Stimulated activated CD4-positive, alpha-beta T cell treated with anti-CD3 and anti-CD28 coated beads, Interleukin-4, amount 100 ng/mL, for 24 hours (primary cell): ENCODE measurements at places on chromosomes 6 and 20.

DNA sequence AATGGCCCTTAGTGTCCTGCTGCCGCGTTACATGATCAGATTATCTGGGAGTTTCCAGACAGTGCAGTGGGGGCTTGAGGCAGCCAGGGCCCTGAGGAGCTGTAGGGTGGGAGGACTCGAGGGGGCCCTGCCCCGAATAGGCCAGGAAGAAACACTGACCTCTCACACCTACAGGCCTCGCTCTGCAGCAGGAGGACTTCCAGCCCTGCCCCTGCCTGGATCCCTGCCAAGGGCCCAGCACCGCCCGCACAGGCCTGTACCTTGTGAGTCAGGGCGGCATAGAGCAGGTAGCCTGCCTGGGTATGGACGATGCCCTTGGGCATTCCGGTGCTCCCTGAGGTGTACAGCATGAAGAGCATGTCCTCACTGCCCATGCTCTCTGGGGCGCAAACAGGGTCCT is 30.1 kb upstream of the APMAP start:
- DNase-seq, result no peak

DNA sequence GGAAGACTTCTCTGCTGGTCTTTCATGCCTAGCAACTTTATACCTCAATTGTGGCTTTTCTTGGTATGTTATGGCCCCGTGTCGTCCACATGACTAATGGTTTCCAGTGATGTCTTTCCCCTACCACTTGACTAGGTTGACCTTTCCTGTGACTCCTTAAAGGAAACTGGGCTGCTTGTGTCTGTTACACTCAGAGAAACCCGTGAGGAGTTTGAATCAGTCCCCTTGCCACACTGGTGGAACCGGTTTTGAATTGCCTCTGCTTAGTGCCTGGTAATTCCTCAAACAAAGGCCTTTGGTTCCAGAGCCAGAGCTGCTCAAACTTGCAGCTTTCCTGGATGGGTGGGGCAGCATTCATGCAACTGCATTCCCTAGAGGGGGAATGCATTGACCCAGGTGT is 21.9 kb downstream of the ECT2L start:
- DNase-seq, result no peak

GRCh38 chr6:96864216-96865054 is 27.2 kb upstream of the GPR63 start:
- no peak for DNase-seq

DNA sequence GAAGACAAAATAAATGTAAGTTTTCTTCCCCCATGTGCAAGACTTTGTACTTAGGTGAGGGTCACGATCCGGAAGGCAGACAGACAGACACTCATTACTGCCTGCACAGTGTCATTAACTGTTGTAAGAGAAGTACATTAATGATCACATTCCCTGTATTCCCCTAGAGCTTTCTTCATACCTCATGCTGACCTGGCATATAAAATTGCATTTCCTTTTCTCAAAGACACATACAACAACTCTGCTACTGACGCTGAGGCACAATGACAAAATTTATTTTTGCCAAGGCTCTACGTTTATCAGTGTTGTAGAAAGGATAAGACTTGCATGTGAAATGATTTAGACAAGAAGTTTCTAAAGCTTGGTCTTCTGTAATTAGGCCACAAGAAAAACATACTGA is 3.0 kb upstream of the SYCP2 start:
- no peak for DNase-seq

GRCh38 chr20:26208296-26209091 is 511.8 kb upstream of the ZNF337 start:
- DNase-seq, result peak; percentile 47

GRCh38 chr20:32035426-32035779 is 16.6 kb upstream of the HCK start:
- DNase-seq, result no peak

DNA sequence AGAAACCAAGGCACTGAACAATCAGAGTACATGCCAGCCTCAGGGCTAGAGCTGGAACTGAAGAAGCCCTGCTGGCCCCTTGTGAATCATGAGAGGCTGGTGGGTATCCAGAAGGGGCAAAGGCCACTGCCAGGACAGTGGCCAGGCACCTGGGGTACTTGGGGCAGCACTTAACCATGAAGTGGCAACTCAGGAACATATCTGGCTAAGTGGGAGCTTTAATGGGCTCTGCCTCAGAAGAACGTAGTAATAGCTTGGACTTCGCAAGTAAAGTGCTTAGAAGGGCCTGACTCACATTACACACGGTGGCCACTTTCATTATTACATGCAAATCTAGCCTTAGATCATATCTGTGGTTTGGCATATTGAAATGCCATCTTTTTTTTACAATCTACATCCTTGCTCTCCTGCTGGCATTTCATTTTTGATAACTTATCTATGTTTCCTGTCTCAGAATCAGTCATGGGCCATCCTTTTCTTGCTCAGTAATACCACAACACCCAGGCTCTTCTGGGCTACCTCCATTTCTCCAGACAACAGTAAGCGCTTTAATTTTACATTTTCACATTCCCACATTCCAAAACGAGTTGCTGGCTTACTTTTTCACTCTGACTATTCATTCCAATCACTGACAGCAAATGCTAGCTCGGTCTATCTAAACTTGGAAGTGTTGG is 21.6 kb downstream of the NAPB start:
- DNase-seq, result peak; percentile 18

- DNase-seq, result no peak
Observed at GRCh38 chr6:65064844-65065243, 642.2 kb downstream of the EYS start.

DNA sequence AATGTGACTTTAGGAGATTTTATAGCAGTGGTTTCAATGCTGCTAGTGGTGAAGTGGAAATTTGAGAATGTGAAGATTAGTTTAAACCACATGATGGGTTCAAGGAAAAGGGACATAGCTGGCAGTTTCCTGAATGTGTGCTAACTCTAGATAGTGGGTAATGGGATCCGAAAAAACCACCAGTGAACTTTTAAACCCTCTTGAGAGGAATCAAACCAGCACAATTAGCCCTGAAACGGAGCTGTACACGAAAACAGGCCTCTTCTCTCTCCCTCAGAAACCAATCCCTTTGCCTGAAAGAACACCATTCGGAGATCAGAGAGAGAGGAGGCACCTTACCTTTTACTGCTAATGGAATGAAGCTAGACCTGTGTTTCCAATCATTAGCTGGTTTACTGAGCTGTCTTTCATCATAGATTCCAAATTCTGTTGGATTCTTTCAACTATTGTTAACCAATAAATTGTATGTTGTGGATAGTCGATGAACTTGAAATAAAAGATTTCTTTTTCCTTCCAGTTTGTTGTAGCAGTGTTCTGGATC is 103.9 kb downstream of the AIG1 start:
- DNase-seq, result no peak

GRCh38 chr20:32670773-32671455 is 2.8 kb downstream of the C20orf203 start:
- DNase-seq, result no peak

DNA sequence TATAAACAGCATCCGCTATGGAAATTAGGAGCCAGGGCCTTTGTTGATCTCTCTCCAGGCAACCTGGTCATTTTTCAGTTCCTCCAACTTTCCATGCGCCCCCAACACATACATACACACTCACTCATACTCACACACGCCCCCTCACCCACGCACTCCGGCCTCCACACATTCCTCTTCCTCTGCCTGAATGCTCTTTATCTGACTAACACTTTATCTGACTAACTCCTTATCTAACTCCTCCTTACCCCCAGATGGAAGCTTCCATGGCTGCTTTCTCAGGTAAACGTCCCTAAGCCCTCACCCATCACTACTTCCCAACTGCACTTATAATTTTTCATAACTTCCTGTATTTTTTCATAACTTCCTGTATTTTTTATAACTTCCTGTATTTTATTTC is 17.4 kb downstream of the CASS4 start:
- peak; percentile 59 for DNase-seq

DNA sequence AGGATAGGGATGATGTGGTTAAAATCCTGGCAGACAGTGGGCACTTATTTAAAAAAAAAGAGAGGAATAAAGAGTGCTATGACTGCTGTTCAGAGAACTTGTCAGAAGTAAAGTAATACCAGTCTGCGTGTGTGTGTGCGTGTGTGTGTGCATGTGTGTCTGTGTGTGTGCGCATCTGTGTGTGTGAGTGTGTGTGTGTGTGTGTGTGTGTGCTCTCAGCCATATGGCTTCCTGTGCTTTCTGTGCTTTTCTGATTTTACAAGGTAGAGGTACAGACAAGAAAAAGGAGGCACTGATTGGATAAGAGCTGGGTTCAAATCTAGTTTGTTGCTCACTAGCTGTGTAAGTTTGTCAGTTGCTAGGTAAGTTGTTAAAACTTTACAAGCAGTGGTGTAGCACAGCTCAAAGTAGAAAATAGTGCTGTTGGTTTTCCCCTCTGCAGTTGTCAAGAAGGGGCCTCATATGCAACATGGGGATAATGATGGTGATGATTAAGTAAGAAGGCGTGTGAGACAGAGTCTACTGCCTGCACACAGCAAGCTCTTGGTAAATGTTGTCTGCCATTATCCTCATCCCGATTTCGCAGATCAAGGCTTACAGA is 155.3 kb upstream of the ZNF217 start:
- no peak for DNase-seq

GRCh38 chr20:10946124-10946880 is 272.5 kb upstream of the JAG1 start:
- DNase-seq, result no peak

DNA sequence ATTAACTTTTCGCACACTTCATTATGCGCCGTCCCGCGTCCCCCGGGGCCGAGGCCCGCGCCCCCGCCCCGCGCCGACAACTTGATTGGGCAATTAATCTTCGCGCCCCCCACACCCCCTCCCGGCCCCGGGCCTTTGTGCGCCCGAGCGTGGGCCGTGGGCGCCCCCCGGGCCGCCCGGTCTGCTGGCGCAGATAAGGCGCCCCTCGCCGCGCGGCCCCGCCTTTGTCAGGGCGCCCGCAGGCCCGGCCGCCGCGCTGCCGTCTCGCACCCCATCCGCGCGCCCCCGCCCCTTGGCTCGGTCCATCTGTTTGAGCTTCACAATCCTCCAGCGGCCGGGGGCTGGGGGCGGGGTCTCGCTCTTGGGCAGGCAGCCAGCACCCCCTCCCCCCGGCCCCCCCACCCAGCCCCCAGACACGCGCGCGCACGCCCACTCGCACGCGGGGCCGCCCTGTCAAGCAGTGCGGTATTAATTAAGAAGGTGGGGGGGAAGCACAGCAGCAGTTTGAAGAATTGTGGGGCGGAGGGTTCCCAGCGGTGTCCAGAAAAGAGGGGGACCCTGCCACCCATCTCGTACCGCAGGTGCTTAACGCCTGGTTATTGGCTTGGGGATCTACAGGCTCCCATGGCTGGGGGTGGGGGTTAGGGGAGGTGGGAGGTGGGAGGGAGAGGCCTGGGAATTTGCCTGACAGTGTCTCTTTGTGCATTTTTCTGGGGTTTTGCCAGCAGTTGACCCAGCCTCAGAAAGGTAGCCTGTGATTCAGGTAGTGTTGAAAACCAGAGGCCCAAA is 34.6 kb upstream of the SCRT2 start:
- no peak for DNase-seq

DNA sequence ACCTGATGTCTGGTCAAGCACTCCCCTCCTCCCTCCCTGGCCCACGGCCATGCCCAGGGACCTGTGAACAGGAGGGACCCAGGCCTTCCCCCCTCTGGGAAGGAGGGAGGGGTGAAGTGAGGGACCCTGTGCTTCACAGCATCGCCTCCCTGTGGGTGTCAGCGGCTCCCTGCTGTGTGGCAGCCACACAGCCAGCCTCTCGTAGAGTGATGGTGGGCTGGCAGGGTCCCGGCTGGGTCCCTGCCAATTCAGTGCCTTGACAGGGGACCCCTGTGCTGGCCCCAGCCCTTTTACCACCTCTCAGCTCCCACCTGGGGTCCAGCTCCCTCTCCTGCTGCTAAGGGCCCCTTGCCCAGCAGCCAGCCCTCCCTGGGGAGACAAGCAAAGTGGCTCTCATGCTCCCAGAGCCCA is 31.3 kb upstream of the GRM4 start:
- DNase-seq, result no peak

GRCh38 chr6:12418946-12419345 is 128.8 kb downstream of the EDN1 start:
- no peak for DNase-seq

- DNase-seq, result no peak
Observed at GRCh38 chr6:40907198-40907701, 131.8 kb downstream of the UNC5CL start.

DNA sequence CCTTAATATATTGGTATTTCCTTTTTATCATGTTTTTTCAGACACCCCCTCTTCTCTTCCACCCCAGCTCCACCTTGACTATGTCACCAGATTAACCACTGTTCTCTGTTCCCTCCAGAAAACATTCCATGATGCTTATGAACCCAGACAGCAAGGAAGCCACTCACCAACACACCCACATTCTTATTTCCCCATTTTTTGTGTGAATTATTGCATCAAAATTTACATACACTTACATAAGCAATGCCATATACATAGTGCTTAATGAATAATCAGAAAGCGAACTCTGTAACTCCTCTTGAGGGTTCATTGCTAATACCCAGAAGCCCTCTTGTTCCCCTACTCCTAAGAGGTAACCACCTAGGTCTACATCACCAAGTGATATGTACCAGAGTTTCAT is 182.3 kb upstream of the CDYL start:
- no peak for DNase-seq

DNA sequence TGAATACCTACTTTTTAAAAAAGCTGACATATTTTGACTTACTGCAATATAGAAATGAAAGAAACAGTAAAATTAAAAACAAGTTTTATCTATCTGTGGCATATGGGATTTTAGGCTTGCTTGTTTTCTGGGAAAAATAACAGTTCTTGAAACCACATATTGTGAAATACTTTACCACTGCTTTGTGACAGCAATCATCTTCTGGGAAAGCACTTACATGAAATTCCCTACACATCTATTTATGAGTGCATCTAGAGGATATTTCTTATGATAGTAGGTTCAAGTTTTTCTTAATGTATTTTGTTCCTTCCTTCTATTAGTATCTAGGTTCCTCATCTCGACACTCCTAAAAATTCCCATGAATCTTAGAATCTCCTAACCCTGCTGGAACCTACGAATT is 75.2 kb downstream of the STXBP5 start:
- no peak for DNase-seq

GRCh38 chr6:99613705-99614429 is 7.2 kb downstream of the PRDM13 start:
- no peak for DNase-seq
